ENCODE measurements at places on chromosomes 3 and 15. TPM values are rescaled to one million over a fixed set of nuclear protein-coding genes. Genes with fewer than 3 reads are reported as not detected.

- no peak for DNase-seq
- no peaks in the 10 kb centered on the region for H3K36me3 ChIP-seq
- no peak overlapping the region for H3K4me3 ChIP-seq
- H3K27ac ChIP-seq = no peak overlapping the region
- H3K4me1 ChIP-seq = no peaks in the 10 kb centered on the region
- H3K27me3 ChIP-seq = no peaks in the 10 kb centered on the region
These were observed 155.6 kb upstream of the HES1 start for GRCh38 chr3:193980326-193980725.

GRCh38 chr15:66278671-66279070 lies 14.7 kb upstream of the DIS3L start:
- no peak overlapping the region for H3K27ac ChIP-seq
- H3K4me1 ChIP-seq = no peaks in the 10 kb centered on the region
- H3K36me3 ChIP-seq = no peaks in the 10 kb centered on the region

HDC gene
- 34.7 TPM for total RNA-seq

BTBD1 gene
- 38.3 TPM for total RNA-seq

KIF7 gene
- total RNA-seq = 16.5 TPM
